ENCODE measurements at places on chromosomes 2 and 18. TPM values are rescaled to one million over a fixed set of nuclear protein-coding genes. Genes with fewer than 3 reads are reported as not detected.

Gene DSG4
- 0.15 TPM for polyA plus RNA-seq

Gene STPG4
- polyA plus RNA-seq: not detected

Gene VWC2L
- not detected for polyA plus RNA-seq

Gene CABLES1
- 1.9 TPM for polyA plus RNA-seq

Gene STK39
- 15.9 TPM for polyA plus RNA-seq

Gene AQP12B
- polyA plus RNA-seq: not detected

Gene SERPINB11
- polyA plus RNA-seq: not detected

Gene C2orf80
- not detected for polyA plus RNA-seq

Gene SPDYA
- polyA plus RNA-seq: 0.03 TPM

Gene GPR75
- polyA plus RNA-seq: 2.8 TPM

Gene RAX
- polyA plus RNA-seq: not detected

Gene RIT2
- not detected for polyA plus RNA-seq

Gene GPBAR1
- polyA plus RNA-seq: 0.03 TPM

Gene SCYGR4
- not detected for polyA plus RNA-seq

Gene PRKAG3
- polyA plus RNA-seq: not detected

Gene TCF4
- 13.8 TPM for polyA plus RNA-seq

Gene IL36RN
- polyA plus RNA-seq: 0.46 TPM

Gene IWS1
- polyA plus RNA-seq: 30.9 TPM

Gene GNLY
- not detected for polyA plus RNA-seq

Gene KCNG3
- not detected for polyA plus RNA-seq

Gene HADHB
- polyA plus RNA-seq: 113 TPM
